ENCODE measurements at places on chromosomes 1 and 21.
A peak's percentile ranks its signal among the peaks of the same experiment; 100 is the strongest.

DNA sequence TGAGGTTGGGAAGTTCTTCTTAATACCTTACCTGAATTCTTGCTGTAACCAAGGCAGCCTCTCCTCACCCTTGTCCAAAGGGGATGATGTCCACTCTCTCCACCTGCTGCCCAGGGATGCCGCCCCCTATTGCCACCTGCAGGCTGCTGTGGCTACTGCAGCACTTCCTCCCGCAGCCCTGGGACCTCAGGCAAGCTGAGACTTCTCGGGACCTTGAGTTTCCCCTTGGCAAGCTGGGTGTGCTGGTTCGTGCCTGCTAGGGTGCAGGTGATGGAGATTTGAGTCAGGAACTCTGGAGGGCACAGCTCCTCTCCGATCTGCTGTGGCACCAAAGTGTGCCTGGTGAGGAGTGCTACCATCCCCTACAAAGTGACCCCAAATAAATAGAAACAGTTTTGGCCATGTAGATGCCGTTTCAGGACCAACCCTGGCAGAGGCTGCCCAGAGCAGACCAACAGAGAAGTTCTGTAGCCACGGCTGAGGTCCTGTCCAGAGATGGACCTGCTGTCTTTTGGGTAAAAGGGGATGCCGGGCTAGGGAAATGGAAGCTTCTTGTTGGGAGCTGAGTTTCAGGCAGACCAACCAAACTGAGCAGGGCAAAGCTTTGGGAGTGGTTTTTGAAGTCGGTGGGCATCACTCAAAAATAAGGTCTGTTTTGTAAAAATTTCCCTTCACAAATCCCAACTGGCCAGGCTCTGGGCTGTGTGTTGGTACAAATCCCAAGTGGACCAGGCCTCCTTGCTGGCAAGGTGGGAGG, 31.7 kb downstream of the RUNX3 start:
- peak; percentile 66 for DNase-seq

- no peak for DNase-seq
Measured at GRCh38 chr21:45454926-45455673, 50.1 kb downstream of the COL18A1 start.

GRCh38 chr21:33993286-33994231, 78.0 kb upstream of the ATP5PO start:
- DNase-seq, result peak; percentile 76

DNA sequence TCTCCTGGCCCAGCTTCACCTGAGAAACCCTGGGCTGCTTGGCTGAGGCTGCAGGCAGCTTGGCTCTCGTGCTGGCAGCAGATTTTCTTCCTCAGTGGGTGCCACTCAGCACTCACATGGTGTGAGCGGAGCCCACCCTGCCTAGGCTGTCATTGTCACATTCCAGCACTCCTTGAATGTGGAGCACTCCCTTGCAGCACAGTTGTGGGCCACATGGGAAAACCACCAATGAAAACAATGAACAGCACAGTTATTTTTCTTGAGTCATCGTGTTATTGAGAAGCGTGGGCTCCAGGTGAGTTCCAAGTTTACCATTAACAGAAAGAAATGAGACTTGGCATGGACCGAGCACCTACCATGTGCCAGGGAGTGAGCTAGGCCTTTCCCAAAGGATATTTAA, 27.2 kb upstream of the TRIM67 start:
- no peak for DNase-seq

- no peak for DNase-seq
Measured at GRCh38 chr1:46489169-46489637, 433 bp upstream of the DMBX1 start.

GRCh38 chr21:43762303-43763128, 13.6 kb downstream of the CSTB start:
- DNase-seq, result no peak

- DNase-seq, result no peak
Measured at GRCh38 chr1:210848474-210848873, 285.5 kb downstream of the KCNH1 start.

All from suppressor macrophage (primary cell).